ENCODE measurements at places on chromosomes 1 and 21.

DNA sequence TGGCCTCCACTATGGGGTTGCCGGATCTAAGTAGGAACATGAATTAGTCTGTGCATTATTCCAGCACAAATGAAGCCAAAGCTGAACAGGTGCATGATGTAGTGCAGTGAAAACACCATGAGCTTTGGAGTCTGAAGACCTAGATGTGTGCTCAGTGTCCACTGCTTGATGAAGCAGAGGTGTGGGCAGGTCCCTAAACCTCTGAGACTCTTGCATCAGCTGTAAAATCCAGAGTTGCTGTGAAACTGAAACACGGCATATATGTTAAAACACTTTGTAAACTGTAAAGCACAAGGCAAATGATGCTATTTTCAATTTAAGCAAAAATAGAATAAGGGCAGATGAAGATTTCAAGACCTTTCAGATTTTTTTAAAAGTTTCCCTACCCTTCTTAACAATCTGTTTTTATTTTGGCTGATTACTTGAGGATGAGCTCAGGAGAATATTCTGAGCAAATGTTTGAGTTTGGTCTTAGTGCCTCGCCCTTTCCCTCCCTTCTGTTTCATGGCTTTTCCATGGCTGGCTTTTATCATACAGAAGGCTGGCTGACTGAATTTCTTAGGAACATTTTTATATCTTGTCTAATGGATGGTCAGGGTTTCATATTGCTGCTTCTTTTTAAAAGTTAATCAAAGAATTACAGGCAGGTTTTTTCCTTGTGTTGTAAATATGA is 221.8 kb downstream of the NTNG1 start:
- DNase-seq = no peak

GRCh38 chr1:5507340-5507739 is 484.9 kb downstream of the NPHP4 start:
- DNase-seq = no peak

DNA sequence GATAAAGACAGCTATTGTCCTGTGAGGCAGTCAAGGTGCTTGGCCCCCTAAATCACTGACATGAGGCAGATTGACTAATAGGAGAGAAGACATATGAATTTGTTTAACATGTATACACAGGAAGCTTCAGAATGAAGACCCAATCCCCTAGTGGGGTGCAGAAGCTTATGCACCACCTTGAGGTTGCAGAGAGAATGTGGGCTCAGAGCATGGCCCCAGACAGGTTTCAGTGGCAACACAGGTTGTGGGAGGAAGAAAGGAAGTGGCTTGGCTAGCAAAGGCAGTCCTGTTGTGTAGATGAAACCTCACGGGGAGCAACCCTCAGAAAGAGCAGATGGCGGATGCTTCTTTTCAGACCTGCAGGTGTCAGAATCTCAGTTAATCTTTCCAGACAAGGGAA is 37.0 kb upstream of the PARP1 start:
- DNase-seq = no peak

DNA sequence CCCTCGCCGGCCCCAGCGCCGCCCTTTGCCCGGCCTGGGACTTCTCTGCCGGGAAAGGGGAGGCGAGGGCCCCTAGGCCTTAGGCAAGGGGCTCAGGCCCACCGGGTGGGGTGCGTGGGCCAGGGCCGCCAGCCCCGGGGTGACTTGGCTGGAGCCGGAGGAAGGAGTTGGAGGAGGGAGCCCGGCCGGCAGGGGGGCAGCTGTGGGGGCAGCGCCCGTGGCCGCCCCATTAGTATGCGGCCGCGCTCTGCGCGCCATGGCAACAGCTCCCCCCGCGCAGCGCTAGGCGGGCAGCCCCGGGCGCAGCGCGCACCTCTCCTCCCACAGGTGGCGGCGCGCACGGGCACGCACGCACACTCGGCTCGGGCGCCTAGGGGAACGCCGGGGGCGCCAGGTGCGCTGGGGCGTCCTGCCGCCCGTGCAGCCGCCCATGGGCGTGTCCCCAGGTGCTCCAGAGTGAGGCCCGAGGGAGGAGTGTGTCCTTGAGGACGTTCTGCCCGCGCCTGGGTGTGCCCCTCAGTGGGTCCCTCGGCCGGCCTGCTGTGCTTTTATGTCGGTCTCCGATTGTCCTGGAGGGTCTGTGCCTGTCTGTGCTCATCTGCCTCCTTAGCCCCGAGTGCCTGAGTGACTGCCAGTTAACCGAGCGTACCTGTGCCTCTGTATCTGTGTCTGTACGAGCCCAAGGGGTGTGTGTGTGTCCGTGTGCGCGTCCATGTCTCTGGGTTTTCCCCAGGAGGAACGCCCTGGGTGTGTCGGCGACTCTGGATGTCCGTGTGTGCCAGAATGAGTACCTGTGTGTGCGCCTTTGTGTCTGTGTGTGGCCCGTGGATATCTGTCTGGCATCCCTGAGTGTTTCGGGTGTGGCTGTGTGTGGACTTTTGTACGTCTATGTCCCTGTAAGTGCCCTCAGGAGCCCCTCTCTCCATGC is 38.2 kb upstream of the WASF2 start:
- DNase-seq = peak; percentile 85

- DNase-seq = no peak
These were observed 3.0 kb downstream of the CTSS start for GRCh38 chr1:150762552-150762951.

DNA sequence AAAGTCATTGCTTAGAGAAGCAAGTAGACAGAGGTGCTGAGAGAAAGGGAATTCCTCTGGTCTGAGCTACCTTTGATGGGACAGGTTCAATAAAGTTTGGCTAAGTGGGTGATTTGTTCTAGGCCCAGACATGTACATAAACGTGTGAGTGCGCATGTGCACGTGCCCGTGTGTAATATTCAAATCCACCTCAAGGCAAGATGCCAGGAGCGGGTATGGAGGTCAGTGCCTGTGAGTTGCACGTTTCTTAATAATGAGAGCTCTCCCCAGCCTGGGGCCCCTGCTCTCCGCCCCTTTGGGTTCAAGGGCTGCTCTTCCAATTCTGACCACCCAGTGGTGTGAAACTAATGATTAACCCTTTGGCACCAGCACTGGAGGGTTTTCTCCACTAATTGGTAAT is 53.8 kb upstream of the LMO4 start:
- no peak for DNase-seq
